ENCODE measurements at places on chromosomes 7 and 10.

DNA sequence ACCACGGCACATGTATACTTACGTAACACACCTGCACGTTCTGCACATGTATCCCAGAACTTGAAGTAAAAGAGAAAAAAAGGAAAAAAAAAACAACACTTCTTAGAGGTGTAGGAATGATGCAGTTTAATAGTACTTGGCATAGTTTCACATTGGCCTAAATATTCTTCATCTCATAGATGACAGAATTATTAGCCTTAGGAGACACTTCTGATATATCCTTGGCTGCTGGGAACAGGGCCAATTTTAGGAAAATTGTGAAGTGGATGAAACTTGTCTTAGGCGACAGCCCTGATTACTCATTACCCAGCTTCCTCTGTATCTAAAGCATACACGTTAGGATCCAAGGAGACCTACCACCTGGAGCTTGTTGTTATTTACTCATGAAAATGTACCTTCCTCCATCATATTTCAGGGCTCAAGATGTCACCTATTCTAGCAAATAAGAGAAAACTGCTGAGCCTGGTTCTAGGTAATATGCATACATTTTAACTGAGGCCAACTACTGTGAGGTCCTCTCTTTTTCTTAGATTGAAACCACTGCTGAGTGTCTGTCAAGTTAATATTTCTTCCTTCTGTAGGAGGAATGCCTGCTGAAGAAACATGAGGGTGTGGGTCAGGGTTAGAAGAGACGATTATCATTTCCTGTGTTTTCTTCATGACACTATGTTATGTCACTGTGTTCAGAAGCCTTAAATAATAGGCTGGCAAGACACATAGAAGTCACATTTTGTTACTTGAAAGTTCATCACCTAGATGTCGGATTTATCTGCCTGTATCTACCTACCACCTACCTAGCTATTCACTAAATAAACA lies 44.3 kb downstream of the CPED1 start:
- H3K36me3 ChIP-seq = no peaks in the 10 kb centered on the region
- H3K27ac ChIP-seq = no peak overlapping the region
- H3K4me3 ChIP-seq = no peak overlapping the region
- no peaks in the 10 kb centered on the region for H3K27me3 ChIP-seq
- DNase-seq = peak; percentile 31
- H3K4me1 ChIP-seq = peaks cover 8% of the 10 kb centered on the region

- no peak for DNase-seq
- no peaks in the 10 kb centered on the region for H3K27me3 ChIP-seq
- H3K36me3 ChIP-seq = peaks cover 26% of the 10 kb centered on the region
- H3K4me3 ChIP-seq = no peak overlapping the region
These were observed 561.7 kb downstream of the KCNMA1 start for GRCh38 chr10:77075926-77076325.

- H3K27me3 ChIP-seq = no peaks in the 10 kb centered on the region
- no peaks in the 10 kb centered on the region for H3K36me3 ChIP-seq
- no peak overlapping the region for H3K27ac ChIP-seq
- no peak overlapping the region for H3K4me3 ChIP-seq
- no peaks in the 10 kb centered on the region for H3K4me1 ChIP-seq
These were observed 152.8 kb downstream of the MACC1 start for GRCh38 chr7:20064181-20064970.

GRCh38 chr7:17062151-17063044 lies 180.6 kb upstream of the AGR3 start:
- H3K27ac ChIP-seq = 0 out of 2 replicates have a peak overlapping the region, but pooled peaks have one; percentile 1
- DNase-seq = no peak
- no peaks in the 10 kb centered on the region for H3K27me3 ChIP-seq
- peaks cover 48% of the 10 kb centered on the region for H3K4me1 ChIP-seq
- no peaks in the 10 kb centered on the region for H3K36me3 ChIP-seq

DNA sequence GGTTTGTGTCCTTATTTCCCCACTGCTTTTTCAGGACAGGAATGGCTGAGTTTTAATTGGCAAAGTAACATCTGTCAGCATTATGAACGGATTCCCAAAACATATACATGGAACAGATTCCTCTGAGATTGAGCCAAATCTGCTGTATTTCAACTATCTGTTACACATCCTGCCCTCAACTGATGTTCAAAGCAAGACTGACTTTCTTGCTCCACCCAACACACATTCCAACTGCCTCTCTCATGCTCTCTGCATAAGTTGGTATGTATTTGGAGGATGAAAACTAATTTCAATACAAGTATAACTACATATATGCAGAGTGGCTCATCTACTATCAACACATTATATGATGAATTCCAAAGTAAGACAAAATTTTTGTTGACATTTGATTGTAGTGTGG lies 342.2 kb downstream of the GATA3 start:
- peak; percentile 31 for DNase-seq
- no peak overlapping the region for H3K4me3 ChIP-seq
- no peak overlapping the region for H3K27ac ChIP-seq
- peaks cover 25% of the 10 kb centered on the region for H3K4me1 ChIP-seq
- H3K27me3 ChIP-seq = no peaks in the 10 kb centered on the region

DNA sequence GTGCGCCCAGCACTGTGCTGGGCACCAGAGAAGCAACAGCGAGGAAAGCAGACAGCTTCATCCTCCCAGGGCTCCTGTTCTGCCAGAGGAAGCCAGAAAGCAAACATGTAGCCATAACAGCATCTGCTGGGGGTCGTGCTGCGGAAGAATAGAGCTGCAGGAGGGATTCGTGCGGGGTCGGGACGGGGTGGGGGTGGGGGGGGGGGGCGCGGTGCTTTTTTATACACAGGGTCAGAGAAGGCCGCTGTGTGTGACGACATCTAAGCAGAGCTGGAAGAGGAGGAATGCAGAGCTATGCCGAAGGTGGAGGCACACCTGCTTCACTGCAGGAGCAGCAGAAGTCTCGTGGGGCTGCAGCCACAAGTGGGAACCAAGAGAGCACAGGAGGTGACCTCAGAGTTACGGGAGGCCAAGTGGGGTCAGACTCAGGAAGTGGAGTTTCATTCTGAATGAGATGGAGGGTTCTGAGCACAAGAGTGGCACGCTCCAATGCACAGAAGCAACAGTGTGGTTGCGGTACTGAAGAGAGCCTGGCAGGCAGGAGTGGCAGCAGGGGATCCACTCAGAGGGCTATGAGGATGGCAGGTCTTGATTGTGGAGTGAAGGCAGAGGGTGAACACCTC lies 11.1 kb downstream of the PKD1L1 start:
- no peaks in the 10 kb centered on the region for H3K27me3 ChIP-seq
- no peak overlapping the region for H3K27ac ChIP-seq
- H3K36me3 ChIP-seq = no peaks in the 10 kb centered on the region
- peaks cover 14% of the 10 kb centered on the region for H3K4me1 ChIP-seq
- DNase-seq = no peak
- no peak overlapping the region for H3K4me3 ChIP-seq
